SK-N-SH treated with all-trans-retinoic acid at 6 μM for 48 hours (cell line): ENCODE measurements at places on chromosomes 2 and 18.

DNA sequence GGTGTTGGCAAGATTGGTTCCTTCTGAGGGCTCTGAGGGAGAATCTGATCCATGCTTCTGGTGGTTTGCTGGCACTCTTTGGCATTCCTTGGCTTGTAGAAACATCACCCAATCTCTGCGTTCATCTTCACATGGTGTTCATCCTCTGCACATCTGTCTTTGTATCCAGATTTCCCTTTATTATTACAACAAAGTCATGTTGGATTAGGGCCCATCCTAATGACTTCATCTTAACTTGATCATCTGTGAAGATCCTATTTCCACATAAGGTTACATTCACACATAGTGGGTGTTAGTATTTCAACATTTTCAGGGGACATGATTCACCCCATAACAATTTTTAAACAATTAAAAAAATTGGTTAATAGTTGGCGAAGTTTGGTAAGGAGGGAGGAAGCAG, 177.4 kb upstream of the CWC22 start:
- no peak for ATAC-seq

- ATAC-seq = no peak
These were observed 35.1 kb downstream of the CHN1 start for GRCh38 chr2:174970092-174970491.

DNA sequence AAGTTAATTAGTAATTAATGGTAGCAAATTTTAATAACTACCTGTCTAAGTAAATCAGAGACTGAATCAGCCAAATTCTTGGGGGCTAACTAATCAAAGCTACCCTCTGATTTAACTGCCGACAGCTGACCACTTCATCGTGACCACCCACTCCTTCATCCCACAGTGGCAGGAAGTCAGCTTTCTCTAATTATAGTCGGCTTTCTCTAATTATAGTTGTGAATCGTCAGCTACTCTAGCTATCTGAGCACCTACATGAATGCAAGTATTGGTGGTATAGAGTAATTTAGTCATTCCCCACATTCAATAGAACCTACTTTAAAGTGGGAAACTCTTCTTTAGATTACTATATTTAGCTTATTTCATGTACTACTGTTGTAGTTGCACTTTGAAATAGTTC, 185.5 kb downstream of the PTGR3 start:
- no peak for ATAC-seq

GRCh38 chr2:230503798-230504197, 87.8 kb downstream of the SP100 start:
- ATAC-seq = no peak

DNA sequence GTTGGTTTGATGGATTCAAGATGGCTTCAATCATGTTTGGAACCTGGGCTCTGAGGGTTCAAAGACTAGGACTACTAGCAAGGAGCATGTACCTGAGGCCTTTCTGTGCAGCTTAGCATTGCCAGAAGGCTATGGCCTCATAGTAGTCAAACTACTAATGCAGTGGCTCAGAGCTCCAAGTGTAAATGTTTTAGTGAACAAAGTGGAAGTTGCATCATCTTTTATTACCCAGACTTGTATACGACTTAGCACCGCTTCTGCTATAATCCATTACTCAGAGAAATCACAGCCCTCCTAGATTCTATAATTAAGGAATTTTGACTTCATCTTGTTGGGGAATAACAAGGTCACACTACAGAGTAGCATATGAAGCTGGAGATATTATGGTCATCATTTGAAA, 210.5 kb downstream of the ERBB4 start:
- ATAC-seq = no peak

- peak; percentile 45 for ATAC-seq
These were observed 679 bp downstream of the RNF144A start for GRCh38 chr2:6917761-6918421.

DNA sequence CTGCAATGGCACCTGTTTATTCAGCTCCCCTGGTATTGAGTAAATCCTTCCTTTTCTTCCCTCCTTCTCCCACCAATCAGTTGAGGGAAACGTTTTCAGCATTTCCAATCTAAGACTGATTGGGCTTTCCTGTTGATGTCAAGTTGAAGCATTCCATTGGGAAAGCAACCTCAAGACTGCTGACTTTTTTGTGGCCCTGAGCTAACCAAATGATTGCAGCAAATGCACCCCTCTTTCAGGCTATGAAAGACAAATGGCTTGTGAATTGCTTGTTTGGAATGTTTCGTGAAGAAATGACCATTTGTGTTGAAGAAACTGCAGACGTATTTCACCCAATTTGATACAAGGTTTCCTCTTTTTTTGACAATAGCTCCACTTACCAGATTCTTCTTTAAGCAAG, 303.5 kb downstream of the EPHA4 start:
- no peak for ATAC-seq

- no peak for ATAC-seq
These were observed 64.4 kb upstream of the CXCR4 start for GRCh38 chr2:136182315-136182714.

- ATAC-seq = no peak
These were observed 64.0 kb upstream of the CTDP1 start for GRCh38 chr18:79615586-79615985.

DNA sequence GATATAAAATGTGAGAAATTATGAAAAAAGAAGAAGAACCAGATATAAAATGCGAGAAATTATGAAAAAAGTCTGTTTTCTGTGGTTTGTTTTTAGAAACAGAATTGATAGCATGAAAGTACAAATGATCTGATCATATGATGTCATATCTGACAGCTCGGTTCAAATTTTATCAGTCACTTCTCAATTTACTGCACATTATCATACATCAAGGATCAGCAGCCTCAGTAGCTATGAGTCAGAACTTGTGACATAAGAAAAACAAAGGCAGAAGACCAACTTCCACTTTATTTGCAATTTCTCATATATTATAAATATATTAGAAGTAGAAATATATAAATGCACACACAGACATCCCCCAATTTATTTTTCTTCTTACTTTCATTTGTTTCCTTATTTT, 634.0 kb downstream of the LRP1B start:
- no peak for ATAC-seq

DNA sequence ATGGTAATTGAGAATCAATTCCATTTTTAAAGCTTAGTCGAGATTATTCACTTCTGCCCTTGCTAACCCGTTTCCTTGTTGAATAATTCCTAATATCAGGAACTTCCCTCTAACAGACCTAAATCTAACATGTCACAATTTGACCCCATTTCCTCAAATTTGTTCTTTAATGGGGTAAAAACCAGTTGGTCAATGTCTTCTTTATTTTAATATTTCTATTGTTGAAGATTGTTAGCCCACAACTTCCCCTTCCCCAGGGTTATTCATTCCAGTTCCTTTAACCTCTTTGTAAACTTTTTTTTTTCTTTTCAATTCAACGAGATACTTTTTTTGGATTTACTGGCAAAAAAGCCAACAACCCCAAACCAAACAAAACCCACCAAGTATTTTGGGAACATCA, 7.3 kb downstream of the TNFRSF11A start:
- ATAC-seq = no peak

GRCh38 chr2:17226941-17227490, 291.2 kb downstream of the RAD51AP2 start:
- ATAC-seq = no peak

GRCh38 chr18:76528477-76529432, 33.7 kb upstream of the ZNF516 start:
- ATAC-seq = no peak
